T-helper 1 cell (primary cell): ENCODE measurements at places on chromosomes 11 and 22.

DNA sequence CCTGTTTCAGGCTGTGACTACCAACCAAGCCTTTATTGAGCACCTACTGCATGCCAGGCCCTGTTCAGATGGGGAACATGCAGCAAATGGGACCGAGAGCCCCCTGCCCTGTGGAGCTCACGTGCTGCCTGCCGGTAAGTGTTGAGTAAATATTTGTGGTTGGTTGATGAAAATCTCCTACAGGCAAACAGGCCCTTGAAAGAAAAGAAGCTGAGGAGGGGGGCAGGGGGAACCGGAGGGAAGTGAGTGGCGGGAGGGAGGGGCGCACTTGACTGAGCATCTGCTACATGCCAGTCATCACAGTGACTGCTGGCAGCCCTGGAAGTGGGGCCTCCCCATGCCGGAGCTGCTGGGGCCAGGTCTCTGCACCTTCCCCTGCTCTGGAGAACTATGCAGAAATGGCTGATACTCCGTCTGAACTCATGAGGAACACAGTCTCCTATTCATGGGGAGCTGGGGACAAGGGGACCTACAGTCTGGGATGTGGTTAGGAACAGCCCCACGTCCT lies 34.2 kb downstream of the MACROD1 start:
- no peak for DNase-seq

DNA sequence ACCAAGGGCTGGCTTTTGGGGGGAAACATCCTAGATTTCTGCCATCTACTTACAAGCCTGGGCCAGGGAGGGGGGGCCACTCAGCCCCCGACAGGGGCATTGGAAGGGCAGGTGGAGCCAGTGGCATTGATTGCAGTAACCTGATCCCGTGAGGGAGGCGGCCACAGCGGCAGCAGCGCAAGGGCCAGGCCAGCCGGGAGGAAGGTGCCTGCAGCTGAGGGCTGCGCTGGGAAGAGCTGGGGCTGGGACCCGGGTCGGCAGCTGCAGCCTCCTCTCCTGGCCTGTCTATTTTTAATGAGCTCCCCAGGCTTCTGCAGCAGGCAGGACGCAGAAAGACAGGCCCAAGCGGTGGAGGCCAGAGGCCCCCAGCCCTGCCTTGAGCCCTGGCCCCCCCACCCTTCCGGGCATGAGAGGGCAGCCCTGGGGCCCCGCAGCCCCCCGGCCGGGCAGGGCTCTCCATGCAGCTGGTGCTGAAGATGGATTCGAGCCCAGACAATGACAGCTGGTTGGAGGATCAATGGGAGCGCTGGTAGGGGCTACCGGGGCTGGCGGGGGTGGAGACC lies 10.6 kb downstream of the FREY1 start:
- no peak for DNase-seq

DNA sequence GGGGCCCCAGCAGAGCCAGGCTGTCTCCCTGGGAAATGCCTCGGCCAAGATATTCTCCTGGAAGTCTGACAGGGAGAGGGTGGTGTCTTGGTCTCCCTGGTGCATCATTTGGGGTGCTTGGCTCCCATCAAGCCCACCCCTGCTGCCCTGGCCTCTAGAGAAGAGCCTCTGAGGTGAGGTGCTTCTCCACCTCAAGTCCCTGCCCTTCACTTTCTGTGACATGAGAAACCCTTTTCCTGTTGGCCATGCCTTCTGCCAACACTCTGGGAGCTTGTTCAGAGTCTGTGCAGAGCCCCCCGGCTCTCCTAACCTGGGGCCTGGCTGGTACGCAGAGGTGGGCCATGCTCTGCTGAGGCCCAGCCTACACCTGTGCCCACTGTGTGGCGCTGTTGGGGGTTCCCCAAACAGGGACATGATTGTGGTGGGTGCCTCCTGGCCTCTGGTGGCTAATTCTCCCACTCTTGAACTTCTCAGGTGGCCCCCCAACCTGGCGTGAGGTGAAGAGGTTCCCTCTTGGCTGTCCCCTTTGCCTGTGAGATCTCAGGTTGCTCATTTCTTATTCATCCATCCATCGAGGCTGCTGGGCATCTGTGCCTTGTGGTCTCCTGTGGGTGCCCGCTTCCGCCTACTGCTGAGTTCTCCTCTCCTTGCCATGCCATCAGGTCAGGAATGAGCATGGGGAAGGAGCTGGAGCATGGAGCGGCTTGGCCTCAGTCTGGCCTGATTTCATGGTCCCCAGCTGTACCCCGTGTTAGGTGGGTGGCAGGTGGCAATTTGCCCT lies 19.2 kb upstream of the DGCR8 start:
- DNase-seq, result no peak

GRCh38 chr11:114197799-114198500 lies 98.2 kb upstream of the NNMT start:
- no peak for DNase-seq

GRCh38 chr11:95565724-95566141 lies 223.8 kb downstream of the FAM76B start:
- no peak for DNase-seq

GRCh38 chr11:46075168-46075567 lies 46.1 kb downstream of the PHF21A start:
- DNase-seq, result no peak

DNA sequence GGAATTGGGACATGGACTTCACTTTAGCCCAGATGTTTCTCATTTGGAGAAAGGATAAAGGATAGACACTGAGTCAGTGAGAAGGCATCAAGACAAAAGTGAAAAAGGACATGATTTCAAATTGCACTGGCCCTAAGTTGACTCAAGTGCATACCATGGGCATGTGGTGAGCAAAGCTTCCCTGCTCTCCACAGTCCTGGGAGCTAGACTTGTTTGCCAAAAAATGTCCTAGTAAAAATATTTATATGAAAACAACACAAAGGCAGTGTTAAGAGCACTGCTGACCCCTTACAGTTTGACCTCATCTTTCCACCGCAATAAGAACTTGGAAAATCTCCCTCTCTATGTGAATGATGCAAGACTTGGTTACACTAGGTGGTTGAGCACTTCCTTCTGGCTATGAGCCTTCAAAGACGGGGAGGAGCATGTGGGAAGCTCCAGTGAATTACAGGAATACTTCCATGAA lies 46.5 kb upstream of the FIBIN start:
- DNase-seq, result no peak

- no peak for DNase-seq
Measured at GRCh38 chr11:76524919-76525318, 80.1 kb downstream of the EMSY start.

DNA sequence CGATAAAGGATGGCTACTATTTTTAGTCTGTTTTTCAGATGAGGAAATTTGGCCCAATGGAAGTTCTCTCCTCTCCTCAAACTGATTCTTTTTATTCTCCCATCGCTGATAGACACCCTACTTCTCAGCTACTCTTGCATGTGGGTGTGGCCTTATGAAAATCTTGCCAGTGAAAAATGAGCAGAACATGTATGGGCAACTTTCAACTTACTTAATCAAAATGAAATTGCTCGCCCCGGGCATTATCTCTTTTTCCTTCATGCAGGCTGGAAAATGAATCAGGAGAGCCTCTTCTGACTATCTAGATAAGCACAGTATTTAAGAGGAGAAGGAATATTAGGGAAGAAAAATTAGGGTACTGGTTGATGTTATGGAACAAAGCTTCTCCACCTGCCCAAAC lies 2354.7 kb upstream of the RAG2 start:
- no peak for DNase-seq

GRCh38 chr11:60945295-60945667 lies 6.7 kb downstream of the SLC15A3 start:
- no peak for DNase-seq

GRCh38 chr22:22397292-22397870 lies 111.2 kb downstream of the ZNF280B start:
- no peak for DNase-seq

DNA sequence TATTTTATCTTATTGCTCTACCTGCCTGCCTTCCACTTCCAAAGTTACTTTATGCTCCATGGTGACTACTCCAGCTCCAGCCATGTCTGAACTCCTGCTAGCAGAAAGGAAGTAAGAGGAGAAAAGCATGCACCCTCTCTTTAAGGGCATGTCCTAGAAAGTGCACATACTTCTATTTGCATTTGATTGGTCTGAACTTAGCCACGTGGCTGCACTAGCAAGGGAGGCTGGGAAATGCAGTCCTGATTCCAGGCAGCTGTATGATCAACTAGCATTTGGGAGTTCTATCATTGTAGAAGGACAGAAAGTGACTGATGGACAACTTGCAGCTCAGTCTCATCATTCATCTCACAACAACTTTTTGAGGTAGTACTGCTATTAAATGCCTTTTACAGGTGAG lies 515.7 kb downstream of the BUD13 start:
- no peak for DNase-seq

DNA sequence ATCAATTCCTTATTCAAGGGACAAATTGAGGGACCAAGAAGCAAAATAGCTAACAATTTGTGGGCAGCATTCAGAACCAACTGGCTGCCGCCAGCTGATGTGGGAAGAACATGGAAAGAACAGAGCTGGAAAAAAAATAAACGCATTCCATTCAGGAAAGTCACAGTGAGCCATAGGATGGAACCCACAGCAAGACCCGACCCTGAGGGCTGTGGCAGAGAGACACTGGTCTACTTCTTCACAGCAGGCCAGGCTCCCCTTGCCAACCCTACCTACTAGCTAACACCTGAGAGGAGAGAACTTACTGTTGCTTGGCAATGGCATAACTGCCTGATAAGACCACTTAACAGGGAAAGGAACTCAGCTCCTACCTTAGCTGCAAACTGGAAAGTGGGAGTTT lies 123.5 kb upstream of the APOA1 start:
- no peak for DNase-seq

DNA sequence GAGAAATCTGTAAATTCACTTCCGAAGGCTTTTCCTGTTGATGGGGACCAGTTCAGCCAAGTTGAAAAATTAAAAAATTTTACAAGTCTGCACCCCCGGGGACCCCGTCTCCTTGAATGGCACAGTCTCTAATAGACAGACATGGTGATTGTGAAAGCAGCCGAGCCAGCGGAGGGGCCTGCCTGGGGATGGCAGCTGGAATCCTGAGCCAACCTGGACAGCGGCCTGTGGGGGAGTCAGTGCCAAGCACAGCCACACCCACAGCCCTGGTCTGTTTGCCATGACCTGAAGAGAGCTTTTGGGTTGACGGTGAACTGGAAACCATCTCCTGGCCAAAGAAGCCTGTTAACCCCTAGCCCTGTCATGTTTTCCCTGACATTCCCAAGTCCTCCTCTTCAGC lies 64.7 kb downstream of the PARVG start:
- DNase-seq, result no peak

DNA sequence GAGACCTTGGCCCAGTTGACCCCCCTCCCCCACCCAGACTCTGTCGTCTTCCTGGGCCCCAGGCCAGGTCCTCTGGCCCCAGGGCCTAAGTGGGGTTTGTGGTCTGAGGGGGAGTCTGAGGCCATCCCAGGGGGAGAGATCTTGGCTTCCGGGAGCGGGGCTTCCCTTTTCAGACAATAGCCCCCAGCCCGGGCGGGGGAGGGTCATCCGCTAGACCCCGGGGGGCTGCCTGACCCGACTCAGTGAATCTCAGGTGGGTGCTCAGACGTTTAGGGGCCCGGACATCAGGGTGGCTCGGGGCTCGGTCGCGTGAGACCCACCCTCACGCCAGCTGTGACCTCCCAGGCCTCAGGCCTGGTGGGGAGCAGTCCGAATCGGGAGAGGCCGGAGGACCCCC lies 609 bp downstream of the MAPK11 start:
- DNase-seq, result no peak

GRCh38 chr11:8089791-8090510 lies 8.9 kb downstream of the TUB start:
- no peak for DNase-seq

DNA sequence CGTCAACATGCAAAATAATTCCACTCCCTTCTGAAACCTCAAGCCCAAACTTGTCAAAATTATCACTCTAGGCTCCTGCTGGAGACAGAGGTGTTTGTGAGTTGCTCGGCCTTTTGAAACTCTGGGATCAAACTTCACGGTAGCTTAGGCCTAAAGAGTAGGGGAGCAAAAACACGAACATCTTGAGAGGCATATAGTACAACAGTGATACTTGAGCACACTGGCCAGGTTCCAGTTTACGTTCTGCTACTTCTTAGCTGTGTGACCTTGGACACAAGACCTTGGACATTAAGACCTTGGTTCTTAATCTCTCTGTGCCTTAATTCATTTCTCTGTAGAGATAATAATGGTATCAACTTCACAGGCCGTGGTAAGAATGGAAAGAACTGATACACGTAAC lies 123.5 kb upstream of the LMO1 start:
- DNase-seq, result no peak

- DNase-seq, result no peak
Measured at GRCh38 chr22:23126165-23127054, 15.4 kb downstream of the RSPH14 start.

- DNase-seq, result no peak
Measured at GRCh38 chr11:70050243-70050642, 27.9 kb upstream of the ANO1 start.

DNA sequence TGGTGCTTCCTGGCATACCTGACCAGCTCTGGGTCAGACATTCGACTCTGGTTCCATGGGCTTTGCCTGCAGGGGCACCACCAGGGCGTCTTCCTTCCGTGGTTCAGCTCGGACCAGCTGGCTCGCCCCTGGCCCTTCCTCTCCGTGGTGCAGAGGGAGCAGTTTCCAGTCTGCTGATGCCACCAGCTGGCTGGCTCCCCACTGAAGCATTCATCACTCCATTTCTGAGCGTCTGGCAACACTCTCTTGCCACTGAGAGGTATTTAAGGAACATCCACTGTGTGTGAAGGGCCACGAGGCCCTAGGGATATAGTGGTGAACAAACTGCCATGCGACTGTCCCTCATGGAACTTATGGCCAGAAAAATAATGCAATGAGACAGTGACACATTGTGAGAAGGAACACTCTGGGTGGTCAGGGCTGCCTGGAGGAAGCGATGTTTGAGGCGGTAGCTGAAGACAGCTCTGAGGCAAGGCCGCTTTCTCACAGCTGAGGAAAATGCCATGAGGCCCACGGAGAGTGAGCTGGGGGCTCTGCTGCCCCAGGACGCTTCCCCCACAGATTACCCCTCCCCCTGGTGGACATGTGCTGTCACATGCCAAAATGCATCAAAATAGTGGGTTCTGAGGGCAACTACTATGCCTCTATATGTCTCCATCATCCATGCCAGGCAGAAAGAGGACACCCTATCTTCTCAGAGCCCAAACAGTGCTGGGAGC lies 44.9 kb upstream of the ARFGAP3 start:
- no peak for DNase-seq
